ENCODE measurements at places on chromosomes 12 and 14.

GRCh38 chr12:27095346-27095745, 13.0 kb upstream of the C12orf71 start:
- DNase-seq: no peak

DNA sequence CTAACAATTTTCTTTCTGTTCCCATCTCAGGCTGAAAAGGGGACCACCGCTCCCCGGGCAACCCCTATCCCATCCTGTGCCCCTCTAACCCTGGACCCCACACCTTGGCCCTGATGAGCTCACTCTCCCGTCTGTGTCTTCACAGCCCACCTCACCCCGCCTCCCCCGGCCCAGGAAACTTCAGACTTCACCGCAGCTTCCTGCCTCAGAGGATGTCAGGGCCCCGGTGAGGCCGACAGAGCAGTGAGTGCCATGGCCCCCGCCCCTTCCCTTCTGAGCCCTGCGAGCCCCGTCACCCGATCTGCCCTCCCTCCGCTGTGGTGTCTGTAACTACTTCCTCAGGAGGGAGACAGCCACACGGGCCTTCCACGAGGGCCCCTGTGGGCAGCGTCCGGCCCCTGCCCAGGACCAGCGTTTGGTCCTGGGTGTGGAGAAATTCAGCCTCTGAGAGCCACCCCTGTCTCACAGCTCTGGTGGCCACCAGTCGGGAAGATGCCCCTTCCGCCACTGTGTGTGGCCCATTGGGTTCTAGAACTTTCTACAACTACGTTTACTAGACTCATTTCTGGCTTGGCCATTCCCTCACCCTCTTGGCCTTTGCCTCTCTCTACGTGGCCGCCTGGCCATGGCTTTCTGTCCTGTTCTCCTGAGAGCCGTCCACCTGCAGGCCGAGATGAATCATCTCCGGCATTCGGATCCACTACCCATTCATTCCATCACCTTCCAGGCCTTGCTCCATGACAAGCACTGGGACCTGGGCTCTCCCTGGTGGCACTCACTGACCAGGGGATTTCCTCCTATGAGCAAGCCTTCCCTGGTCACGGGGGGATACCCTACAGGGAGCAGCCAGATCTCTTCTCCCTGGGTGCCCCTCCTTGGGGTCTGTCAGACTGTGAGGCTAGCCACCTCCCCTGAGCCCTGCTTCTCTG, 3.4 kb downstream of the RHOF start:
- DNase-seq: no peak

GRCh38 chr12:109115404-109115757, 1.0 kb upstream of the ACACB start:
- no peak for DNase-seq

- no peak for DNase-seq
Measured at GRCh38 chr12:101322480-101322879, 42.6 kb downstream of the UTP20 start.

DNA sequence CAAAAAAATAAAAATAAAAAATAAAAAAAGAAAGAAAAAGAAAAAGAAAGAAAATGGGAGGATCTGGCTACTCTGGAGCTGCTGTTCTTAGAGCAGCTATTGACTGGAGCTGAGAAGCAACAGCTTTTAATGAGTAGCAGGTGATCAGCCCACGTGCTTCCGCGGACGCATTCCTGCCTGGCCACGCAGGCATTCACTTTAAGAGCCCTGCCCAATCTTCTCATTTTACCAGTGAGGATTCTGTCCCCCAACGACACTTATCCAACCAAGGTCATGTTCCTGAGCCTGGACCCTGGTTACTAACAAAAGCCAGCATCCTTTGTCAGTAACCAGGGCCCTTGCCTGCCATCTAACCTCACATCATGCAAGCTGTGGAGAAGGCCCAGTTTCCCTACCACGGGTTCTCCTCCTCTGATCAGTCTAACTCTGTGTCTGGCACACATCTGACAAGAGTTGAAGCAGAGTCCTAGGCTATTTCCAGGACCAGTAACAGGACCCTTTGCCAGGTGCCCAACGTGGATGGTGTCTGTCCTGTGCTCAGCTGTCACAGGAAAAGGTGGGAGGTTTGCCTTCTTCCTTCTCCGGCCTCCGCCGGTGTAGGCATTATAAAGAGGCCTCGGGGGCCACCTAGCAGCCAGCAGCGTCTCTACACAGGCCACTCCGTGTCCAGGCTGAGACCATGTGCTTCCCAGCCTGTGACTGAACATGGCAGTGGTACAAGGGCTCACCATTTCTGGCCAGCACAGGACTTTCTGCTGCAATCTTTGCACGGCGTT, 60.9 kb upstream of the GPATCH2L start:
- DNase-seq: no peak

GRCh38 chr12:84877340-84877739, 35.3 kb downstream of the SLC6A15 start:
- DNase-seq: no peak

- no peak for DNase-seq
Measured at GRCh38 chr12:46944771-46945170, 119.0 kb upstream of the SLC38A4 start.

DNA sequence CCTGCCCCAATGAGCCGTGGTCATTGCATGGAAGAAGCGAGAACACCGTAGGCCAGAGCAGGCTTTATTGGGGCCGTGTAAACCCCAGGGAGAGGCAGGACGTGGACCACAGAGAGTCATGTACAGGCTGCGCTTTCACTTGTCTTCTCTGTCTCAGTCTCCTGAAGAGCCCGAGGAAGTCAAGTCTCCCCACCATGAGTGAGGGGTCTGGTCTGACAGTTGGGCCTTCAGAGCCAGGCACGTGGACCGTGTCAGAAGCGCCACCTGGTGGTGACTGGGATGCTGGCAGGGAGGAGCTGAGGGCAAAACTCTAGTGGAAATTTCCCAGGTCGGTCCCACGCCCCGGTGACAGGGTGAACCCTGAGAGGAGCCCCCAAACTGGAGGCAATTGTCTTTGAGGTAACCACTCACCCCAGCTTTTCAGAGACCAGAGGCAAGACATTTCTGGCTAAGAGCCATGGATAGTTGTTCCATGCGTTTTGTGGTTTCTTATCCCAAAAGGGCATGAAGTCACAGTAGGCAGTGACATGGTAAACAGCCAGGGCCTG, 17.4 kb downstream of the RPS6KL1 start:
- DNase-seq: peak; percentile 82

All from ecto neural progenitor cell (in vitro differentiated cells).